AG04450 (cell line): ENCODE measurements at places on chromosomes 5 and 9.

DNA sequence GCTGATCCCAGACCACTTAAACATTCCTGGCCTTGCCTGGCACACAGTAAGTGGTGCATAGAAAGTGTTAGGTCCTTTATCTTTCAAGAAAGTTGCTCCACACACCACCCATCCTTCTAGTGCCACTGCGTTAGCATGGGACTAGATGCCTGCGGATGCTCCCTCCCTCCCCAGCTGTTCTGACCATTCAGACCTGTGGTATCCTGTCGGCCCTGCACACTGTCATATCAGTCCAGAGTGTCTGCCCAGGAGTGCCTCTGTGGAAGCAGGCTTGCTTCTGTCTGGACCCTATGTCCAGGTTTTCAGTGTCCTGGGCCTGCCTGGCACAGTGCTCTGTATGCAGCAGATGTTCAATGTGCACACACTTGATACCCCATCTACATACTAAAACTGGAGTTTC lies 38.3 kb upstream of the SMU1 start:
- no peak for DNase-seq

- no peak for DNase-seq
These were observed 25.8 kb downstream of the ST8SIA4 start for GRCh38 chr5:100877274-100877673.

DNA sequence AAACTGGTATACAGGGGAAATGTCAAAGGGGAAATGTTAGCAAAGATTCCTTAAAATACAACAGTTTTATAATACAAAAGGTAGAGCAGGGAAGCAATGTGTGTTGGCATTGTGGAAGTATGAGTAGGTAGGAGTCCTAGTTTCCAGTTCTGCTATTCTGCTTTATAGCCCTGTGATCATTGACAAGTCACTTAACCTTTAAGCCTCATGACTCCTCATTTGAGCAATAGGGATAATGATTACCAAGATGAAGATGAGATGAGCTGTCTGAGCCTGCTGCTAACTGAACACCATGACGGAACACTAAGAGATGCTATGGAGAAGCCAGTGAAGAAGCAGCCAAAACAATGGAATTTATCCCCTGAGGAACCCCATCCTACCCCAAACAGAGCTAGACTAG lies 251.7 kb downstream of the PAPPA start:
- DNase-seq, result no peak

DNA sequence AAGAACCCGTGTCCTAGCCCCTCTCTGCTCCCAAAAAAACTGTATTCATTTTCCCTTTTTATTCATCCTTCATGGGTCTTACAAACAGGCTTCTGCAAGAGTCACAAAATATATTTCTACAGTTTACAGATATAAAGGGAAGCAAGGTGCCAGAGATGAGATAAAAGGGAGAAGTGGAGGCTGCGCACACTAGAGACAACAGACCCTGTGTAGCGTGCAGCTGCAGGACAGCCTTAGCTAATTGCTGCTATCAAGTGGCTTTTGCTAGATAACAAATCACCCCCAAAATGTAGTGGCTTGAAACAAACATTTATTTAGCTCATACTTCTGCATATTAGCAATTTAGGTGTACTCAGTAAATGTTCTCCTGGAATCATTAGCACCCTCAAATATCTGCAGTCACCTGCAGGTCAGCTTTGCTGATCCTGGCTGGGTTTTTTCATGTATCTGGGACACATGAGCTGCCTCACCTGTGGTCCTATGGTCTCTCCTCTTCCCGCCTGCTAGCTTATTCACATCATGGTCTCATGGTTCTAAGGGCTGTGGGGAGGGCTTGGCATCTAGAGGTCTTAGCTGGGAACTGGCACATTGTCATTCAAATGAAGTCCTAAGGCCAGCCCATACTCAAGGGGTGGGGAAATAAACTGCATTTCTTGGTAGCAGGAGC lies 29.4 kb downstream of the ARHGEF37 start:
- DNase-seq, result no peak

GRCh38 chr5:81171769-81172168 lies 61.4 kb upstream of the CKMT2 start:
- no peak for DNase-seq

DNA sequence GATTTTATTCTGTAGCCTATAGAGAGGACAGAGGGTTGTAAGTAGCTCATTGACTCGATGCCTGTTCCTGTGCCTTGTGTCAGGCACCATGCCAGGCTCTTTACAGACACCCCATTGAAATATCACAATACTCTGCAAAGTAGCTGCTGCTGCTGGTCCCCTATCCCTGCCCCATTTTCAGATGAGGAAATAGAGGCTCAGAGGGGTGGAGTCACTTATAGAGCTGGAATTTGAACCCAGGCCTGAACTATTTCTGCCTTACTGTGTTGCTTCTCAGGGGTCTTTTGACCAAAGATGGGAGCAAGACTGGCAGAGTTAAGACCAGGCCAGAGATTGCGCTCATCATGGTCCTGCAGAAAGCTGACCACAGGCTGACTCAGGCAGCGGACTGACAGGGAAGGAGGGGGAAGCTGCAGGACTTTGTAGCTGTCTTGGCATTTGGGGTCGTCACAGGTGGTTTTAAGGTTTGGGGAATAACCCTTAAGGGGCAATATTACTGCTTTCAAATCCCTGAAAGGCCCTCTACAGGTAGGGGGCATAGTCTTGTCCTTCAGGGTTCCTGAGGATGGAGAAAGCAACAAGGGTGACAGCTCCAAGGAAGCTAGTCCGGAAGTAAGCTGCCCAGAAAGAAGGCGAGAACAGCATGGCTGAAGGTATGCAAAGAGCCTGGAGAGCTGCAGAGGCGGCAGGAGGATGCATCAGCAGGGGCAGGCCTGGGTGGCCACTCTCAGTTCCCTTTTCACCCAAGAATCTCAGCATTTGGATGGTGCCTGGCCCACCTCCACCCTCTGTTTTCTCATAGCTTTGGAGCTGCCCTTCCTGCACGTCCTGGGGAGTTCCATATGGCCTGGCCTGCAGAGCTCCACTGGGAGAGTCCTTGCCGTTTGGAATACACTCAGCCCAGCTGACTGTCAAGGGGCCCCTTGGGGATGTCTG lies 18.3 kb upstream of the NDST1 start:
- no peak for DNase-seq

GRCh38 chr5:181223729-181224389 lies 778 bp downstream of the TRIM41 start:
- no peak for DNase-seq

- no peak for DNase-seq
These were observed 267.9 kb upstream of the SEMA6A start for GRCh38 chr5:116842514-116842961.

DNA sequence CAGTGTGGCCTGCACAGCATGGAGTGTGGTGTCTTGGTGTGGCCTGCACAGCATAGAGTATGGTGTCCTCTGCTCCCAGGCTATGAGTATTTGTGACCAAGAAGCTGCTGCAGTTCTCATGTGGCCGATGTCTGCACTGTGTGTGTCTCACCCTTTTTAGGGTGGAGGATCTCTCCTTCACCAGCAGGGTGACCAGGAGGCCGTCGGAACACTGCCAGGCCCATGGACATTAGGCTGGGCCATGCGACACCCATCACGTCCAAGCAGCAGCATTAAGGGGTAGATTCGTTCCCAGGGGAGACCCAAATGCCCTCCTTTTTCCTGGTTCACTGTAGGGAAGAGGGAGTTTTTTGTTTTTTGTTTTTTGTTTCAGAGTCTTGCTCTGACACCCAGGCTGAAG lies 115.3 kb upstream of the SPIN1 start:
- no peak for DNase-seq

- no peak for DNase-seq
These were observed 41.2 kb downstream of the MOCS2 start for GRCh38 chr5:53068291-53068836.

GRCh38 chr9:97809666-97810344 lies 43.2 kb upstream of the FOXE1 start:
- no peak for DNase-seq

DNA sequence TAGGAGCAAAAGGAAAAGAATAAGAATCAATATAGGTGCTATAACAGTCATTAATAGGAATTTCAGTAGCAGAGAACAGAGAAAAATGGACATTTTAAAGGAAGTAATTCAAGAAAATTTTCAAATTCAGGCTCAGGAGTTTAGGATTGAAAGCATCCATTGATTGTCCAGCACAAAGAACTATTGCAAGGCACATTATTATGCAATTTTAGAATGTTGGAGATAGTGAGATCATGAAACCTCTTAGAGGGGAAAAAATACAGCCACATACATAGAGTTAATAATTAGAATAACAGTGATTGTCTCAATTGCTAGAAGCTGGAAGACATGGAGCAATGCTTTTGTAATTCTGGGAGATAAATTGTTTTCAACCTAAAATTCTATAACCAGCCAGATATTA lies 31.5 kb downstream of the CNTLN start:
- DNase-seq, result no peak

DNA sequence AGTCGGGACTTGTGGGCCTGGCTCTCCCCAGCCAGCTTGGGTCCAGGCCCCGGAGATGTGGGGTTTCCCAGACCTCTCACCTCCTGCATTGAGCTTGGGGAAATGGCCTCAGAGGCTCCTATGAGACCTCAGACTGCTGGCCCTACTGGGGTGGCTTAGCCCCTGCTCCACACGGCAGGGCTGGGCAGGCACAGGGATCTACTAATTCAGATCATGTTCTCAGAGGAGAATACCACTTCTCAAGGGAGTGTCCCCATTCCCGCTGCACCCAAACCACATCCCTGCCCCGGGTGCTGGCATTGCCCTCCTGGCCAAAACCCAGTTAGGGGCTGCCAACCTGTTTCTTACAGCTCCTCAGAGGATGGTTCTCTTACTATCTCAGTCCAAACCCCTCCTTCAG lies 82.1 kb upstream of the LMX1B start:
- DNase-seq, result no peak

- no peak for DNase-seq
These were observed 1.8 kb upstream of the KLF4 start for GRCh38 chr9:107491081-107492053.

- no peak for DNase-seq
These were observed 186.3 kb upstream of the RGMB start for GRCh38 chr5:98587166-98587565.

GRCh38 chr9:101718192-101718591 lies 20.3 kb downstream of the GRIN3A start:
- DNase-seq, result no peak

- no peak for DNase-seq
These were observed 196.9 kb upstream of the PANK3 start for GRCh38 chr5:168776070-168776469.

- no peak for DNase-seq
These were observed 22.5 kb downstream of the AQP7 start for GRCh38 chr9:33379666-33380389.

GRCh38 chr5:74311961-74312360 lies 328.6 kb downstream of the ENC1 start:
- DNase-seq, result no peak

DNA sequence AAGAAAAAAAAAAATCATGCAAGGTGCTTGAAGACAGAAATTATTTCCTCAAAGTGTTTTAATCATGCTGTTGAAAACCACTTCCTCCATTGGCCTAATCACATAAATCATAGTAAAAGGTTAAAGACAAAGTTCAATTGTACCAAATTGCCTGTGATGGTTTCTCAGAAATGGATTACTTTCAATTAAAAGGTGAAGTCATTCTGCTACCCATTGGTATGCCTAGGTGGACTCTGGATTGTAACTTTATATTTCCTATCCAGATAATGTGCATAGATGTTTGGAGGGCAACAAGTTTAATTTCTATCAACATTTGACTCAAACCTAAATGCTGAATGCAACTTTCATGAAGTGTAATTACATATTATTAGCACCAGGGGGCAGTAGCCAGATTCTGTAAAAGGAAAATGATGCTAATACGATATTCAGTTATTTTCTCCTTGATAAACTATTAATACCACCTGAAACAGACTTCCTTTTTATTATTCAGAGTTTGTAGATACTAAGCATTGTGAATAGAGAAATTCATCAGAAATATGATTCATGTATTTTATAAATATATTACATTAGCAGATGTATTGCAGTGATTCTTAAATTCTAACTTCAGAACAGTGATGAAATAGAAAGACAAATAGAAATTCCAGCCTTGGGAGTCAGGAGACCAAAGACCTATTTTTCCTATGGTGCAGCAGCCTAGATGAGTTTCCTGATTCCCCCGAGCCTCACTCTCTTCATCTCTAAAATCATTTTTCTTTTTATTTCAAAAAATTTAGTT lies 148.2 kb downstream of the CAAP1 start:
- no peak for DNase-seq

DNA sequence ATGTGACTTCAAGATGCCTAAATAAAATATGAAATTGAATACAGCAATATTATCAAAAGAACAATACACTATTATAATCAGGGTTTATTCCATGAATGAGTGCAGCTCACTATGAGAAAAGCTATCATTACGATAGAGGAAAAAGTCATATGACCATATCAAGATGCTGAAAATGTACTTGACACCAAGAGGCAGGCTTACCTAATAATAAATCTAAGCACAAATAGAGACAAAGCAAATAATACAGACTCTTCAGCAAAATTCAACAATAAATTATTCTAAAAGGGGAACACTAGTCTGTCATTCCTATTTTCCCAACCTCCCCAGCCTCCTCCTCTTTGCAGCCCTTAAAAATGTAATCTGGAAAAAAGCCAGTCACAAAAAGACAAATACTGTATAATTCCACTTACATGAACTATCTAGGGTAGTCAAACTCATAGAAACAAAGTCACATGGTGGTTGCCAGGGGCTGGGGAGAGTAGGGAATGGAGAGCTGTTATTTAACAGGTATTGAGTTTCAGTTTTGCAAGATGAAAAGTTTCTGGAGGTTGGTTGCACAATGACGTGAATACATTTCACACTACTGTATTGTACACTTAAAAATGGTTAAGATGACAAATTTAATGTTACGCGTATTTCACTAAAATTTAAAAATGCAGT lies 148.4 kb downstream of the NFIB start:
- no peak for DNase-seq

- no peak for DNase-seq
These were observed 1584.3 kb upstream of the NUDT12 start for GRCh38 chr5:105146867-105147266.

DNA sequence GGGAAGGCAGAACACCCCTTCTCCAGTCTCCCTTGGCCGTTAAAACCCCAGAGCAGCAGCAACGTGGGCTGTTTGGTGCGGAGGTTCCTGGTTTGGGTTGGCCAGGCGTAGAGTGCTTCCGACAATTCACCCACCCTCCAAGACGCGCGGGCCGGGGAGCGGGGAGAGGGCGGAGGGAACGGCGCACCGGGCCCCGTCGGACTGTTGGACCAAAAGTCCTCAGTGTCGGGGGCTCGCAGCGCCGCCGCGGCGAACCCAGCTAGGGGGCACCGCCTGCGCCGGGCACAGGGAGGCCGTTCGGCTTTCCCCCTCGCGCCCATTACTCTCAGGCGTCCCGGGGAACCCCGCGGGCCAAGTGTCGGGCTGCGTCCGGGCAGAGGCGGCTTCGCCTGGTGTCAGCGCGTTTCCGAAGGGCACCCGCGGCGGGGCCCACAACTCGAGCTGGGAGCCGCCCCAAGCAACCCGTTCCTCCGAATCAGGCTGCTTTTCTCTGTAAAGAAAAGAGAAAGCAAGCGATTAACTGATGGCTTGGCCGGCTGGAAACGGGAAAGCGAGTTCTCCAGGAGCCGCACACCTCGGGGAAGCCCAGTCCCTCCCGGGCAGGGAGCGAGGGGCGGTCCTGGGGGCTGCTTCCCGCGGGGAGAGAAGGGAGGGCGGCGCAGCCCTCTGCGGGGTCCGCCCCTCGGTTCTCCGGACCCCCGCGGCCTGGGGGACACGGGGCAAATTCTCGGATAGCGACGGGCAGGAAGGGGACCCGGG lies 145.5 kb downstream of the ERCC6L2 start:
- no peak for DNase-seq

GRCh38 chr5:112738191-112738560 lies 491 bp downstream of the APC start:
- DNase-seq, result no peak
